Activated CD4-positive, alpha-beta T cell treated with anti-CD3 and anti-CD28 coated beads, Interleukin-2, amount 50 U/mL, for 1 hour (primary cell): ENCODE measurements at places on chromosomes 5 and 9.
A peak's percentile ranks its signal among the peaks of the same experiment; 100 is the strongest.

DNA sequence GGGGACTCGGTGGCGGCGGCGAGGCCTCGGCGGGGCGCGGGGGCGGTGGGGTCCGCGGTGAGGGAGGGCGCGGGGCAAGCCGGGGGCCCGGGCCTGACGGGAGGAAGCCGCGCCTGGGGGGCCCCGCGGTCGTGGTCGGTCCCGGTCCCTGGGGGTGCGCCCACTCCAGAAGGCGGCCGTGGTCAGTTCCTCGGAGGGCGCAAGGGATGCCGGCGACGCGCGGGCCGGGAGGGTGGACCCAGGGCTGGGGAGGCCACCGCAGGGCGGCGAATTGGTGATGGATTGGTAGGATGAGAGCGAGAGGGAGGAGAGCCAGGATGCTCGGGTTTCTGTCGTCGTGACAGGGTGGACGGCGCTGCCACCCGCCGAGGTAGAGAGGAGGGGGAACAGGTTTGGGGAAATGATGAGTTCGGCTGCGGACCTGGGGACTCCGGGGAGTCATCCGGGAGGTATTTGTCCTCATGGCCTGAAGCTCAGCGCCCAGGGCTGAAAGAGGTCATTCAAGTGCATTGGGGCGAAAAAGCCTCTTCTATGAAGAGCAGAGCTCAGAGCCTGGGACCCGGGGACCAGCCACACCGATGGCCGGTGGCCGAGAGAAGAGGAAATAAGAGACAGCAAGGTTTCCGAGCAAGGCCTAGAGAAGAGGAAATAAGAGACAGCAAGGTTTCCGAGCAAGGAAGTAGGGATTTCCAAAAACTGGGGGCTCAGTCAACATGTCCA, 557 bp downstream of the GNG10 start:
- peak; percentile 18 for DNase-seq

GRCh38 chr5:140345919-140346347, 470 bp downstream of the HBEGF start:
- DNase-seq, result no peak

- DNase-seq, result no peak
Measured at GRCh38 chr5:181108578-181109165, 22.3 kb downstream of the OR2V1 start.

DNA sequence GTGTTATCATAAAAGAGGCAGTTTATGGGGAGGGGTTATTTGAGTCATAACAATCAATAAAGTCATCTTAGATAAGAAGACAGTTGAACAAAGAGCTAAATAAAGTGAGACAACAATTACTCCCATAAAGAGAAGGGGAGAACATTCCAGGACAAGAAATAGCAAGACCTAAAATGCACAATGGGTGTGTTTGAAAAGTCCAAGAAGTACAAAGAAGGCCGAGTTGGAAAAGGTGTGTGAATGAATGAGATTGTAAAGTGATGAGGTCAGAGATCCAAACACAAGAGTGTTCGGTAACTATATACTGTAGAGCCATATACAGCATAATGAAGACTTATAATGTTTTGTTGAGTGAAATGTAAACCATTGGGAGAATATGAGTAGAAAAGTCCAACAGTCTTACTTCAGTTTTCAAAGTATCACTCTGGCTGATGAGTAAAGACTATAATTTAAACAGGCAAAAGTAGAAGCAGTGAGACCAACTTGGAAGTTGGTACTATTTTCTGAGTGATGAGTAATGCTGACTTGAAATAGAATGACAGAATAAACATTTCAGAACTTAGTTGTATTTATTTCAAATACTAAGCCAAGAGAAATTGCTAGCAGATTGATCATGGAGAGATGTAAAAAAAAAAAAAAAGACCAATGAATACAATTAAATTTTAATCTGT, 868.7 kb upstream of the CDH9 start:
- no peak for DNase-seq

- DNase-seq, result no peak
Measured at GRCh38 chr9:14107977-14108376, 206.0 kb downstream of the NFIB start.

DNA sequence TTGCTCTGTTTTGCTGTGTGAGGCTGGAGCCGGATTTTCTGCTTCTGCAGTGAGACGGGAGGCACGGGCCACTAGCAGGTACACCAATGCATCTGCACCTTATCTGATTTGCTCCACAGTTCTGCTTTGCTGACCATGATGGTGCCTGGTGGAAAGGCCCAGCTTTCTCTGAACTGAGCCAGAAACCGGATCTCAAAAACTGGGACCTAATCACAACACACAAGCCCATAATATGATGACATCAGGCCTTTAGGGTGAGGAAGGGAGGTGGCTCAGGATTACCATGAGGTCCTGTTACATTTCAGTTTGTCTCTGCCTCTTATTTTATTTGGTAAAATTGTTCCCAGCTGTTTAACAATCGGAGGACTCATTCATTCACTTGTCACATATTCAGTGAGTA, 49.8 kb downstream of the FGF1 start:
- no peak for DNase-seq

DNA sequence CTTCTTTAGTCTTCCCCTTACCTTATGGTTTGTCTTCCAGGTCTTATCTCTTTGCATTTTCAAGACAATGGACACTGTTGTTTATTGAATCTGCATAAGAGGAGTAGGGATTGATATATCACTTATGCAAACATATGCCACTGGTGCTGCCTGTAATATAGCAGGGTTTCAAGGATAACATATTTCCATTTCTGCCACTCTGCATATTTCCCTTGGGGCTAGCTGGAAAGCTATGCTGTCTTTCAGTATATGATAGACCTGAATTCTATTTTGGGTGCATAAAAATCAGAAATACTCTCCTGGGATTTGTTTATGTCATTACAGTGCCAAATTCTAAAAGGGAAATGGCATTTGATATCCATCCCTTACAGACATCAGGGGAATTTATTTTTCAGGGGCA, 400.2 kb downstream of the TLR4 start:
- no peak for DNase-seq

DNA sequence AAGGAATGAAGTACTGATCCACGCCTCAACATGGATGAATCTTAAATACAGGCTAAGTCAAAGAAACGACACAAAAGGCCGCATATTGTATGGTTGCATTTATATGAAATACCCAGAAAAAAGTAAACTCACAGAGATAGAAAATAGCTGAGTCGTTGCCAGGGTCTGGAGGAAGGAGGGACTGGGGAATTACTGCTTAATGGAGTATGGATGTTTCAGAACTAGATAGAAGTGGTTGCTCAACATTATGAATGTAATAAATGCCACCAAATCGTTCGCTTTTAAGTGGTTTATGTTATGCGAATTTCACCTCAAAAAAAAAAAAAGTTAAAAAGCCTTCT, 784 bp upstream of the MSANTD3 start:
- DNase-seq, result no peak

- no peak for DNase-seq
Measured at GRCh38 chr5:104821606-104822005, 1259.0 kb upstream of the NUDT12 start.

DNA sequence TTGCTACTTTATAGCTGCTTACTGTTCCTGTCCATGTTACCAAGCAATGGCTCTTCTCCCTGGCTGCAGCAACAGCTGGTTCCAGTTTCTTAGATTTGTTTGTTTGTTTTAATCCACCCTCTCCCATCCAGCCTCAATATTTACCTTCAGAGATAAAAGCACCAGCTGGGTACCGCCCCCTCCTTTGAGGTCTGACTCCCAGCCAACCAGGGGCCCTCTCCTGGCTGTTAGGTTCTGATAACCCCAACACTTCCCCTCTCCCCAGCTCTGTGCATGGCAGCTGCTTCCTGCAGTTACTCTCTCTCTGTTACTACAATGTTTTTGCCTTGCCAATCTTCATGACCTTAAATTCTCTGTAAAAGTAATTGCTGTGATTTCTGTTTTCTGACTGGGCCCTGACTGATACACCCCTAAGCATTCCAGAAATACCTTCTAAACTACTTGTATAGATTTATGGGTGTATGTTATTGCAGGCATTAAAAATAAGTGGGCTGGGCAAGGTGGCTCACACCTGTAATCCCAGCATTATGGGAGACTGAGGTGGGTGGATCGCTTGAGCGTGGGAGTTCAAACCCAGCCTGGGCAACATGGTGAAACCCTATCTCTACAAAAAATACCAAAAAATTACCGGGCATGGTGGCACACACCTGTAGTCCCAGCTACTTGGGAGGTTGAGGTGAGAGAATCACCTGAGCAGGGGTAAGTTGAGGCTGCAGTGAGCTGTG, 2.6 kb upstream of the GCNT1 start:
- DNase-seq, result peak; percentile 39

GRCh38 chr5:72268753-72269410, 51.2 kb downstream of the MRPS27 start:
- DNase-seq, result peak; percentile 32

- no peak for DNase-seq
Measured at GRCh38 chr9:31740705-31741104, 643.7 kb upstream of the ACO1 start.

GRCh38 chr5:14182761-14183160, 39.6 kb downstream of the TRIO start:
- DNase-seq, result no peak

GRCh38 chr5:139678751-139679750, 30.9 kb downstream of the CXXC5 start:
- no peak for DNase-seq

- DNase-seq, result no peak
Measured at GRCh38 chr5:58240322-58240721, 219.6 kb downstream of the PLK2 start.

- no peak for DNase-seq
Measured at GRCh38 chr5:178555005-178555404, 35.2 kb downstream of the COL23A1 start.

GRCh38 chr5:109329333-109330237, 80.2 kb downstream of the PJA2 start:
- no peak for DNase-seq

- DNase-seq, result no peak
Measured at GRCh38 chr5:93274291-93274690, 306.7 kb downstream of the NR2F1-AS1 start.

GRCh38 chr5:91291628-91292569, 91.2 kb downstream of the ARRDC3 start:
- no peak for DNase-seq

DNA sequence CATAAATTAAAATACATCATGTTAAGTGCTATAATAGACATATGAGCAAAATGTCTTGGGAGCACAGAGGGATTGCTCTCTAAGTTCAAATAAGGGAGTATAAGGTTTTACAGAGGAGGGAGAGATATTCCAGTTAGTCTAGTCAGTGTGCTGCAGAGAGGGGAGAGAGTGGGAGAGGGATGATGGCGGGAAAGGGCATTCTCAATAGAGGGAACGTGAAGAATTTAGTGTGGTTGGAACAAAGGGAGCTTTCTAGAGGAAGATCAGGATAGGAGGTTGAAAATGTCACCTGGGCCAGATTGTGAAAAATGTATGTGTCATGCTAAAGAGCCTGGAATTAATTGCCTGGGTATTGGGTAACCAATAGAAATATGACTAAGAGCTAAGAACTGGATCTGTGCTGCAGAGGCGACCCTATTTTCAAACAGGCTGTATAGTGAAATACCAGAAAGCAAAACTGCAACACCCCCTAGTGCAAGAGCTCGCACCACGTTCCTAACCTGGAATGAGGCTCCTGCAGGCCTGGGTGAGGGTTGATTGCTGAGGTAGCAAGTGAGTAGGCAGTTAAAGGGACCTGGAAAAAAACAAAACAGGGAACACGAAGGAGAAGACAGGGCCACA, 791.8 kb upstream of the C9orf72 start:
- no peak for DNase-seq

GRCh38 chr5:82169892-82170291, 108.3 kb downstream of the RPS23 start:
- no peak for DNase-seq

GRCh38 chr5:109484597-109484996, 74.8 kb upstream of the PJA2 start:
- no peak for DNase-seq

- no peak for DNase-seq
Measured at GRCh38 chr9:88745276-88746001, 210.5 kb downstream of the NXNL2 start.

GRCh38 chr5:1251678-1252580, 26.7 kb downstream of the SLC6A18 start:
- DNase-seq, result no peak

GRCh38 chr9:2299156-2299842, 284.2 kb downstream of the SMARCA2 start:
- DNase-seq, result no peak

DNA sequence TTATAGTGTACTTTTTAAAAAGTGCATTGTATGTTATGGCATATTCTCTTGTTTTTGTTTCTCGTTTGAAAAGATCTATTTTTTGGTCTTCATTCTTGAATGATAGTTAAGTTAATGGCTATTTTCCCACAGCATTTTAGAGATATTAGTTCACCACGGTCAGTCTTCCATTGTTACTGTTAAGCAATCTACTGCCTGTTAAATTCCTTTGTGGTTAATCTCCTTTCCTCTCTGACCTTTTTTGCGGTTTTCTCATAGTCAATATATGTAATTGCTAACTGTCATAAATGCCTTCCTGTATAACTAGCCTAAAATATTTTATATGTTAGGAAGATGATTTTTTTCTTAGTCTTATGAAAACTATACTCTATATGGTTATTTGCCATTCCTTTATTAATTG, 250.8 kb upstream of the FBXL7 start:
- no peak for DNase-seq

GRCh38 chr5:149438711-149439132, 59.6 kb upstream of the IL17B start:
- DNase-seq, result no peak

DNA sequence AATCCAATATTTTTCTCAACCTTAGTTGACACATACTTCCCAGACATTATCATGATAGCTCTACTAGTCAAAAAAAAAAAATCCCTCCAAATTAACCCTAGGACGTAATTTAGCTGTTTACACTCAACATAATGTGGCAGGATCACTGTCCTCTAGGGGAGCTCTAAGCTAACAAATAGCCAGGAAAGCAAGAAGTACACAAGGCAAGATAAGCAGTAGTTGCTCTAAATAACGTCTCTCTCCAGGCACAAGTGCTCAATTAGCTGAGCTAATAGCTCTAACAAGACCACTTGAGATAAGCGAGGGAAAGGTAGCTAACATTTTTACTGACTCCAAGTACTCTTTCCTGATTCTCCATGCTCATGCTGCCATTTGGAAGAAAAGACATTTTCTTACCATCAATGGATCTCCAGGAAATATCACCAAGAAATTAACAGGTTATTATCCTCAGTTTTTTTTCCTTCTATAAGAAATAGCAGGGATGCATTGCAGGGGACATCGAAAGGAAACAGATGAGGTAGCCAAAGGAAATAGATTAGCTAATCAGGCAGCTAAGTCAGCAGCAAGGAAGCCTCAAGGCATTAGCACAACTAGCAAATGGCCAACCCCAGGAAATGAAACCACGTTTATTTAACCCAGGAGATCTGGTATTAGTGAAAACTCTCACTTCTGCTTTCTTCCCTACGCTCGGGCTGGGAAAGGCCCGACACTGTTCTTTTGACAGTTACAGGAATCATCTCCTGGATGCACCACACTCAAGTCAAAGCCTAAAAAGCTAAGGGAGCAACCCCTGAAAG, 614.1 kb downstream of the PTPRD start:
- DNase-seq, result no peak

- DNase-seq, result no peak
Measured at GRCh38 chr9:135888766-135889394, 18.5 kb downstream of the CAMSAP1 start.

- no peak for DNase-seq
Measured at GRCh38 chr5:24232929-24233498, 411.8 kb downstream of the CDH10 start.
